ENCODE measurements at places on chromosomes 7 and 10.

- no peak for DNase-seq
These were observed 20.3 kb downstream of the SBDS start for GRCh38 chr7:66974986-66975590.

DNA sequence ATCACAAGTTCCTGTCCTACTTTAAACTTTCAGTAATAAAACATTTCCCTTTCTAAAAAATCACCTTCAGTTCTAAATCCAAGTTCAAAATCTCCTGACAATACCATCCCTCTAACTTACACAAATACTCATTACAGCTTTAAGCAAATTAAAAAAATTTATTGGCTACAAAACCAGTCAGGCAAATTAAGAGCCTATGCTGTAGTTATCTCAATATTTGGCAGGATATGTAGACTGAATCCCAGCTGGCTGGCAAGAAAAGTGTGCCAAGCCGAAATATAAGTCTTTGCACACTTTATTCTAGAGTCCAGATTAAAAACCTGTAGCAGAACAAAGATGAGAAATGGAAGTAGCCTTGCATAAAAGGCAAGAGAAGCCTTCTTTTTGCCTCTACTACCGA, 9.5 kb downstream of the WAPL start:
- no peak for DNase-seq

GRCh38 chr7:93651603-93652159, 77.2 kb upstream of the CALCR start:
- DNase-seq, result no peak

DNA sequence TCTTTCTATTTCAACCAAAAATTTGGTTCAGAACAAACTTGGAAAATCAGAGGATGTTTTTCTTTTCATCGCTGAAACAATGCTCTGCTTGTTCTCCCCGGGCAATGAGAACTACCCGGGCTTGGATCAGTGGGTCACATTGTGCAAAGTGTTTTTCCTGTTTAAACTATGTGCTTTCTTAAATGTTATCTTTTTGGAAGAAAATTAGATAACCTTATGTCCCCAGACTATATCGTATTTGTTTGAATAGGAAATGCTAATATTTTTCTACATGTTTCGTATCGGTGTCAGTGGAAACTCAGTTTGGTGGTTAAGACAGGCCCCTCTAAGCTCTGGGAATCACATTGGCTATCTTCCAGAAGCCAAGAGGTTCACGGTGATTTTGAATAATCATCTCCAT, 319.5 kb upstream of the NFE2L3 start:
- no peak for DNase-seq

DNA sequence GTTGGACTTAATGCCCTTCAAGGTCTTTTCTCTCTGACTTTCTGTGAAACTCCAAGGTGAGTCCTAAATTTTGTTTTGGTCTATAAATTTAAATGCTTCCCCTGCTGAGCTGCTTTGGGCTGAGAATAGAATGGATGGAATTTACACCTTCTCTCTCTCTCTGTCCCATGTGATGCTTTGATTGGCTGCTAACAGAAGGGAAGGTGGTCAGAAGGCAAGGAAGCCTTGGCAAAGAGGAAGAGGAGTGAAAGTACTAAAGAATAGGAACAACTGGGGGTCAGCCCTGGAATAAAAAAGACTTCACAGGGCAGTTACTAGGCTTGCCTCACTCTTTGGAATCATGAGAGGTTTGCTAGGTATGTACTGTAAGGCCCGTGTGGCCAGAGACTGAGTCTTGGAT, 260.2 kb downstream of the AUTS2 start:
- DNase-seq, result no peak

GRCh38 chr10:35781643-35782035, 139.5 kb upstream of the FZD8 start:
- DNase-seq, result no peak

DNA sequence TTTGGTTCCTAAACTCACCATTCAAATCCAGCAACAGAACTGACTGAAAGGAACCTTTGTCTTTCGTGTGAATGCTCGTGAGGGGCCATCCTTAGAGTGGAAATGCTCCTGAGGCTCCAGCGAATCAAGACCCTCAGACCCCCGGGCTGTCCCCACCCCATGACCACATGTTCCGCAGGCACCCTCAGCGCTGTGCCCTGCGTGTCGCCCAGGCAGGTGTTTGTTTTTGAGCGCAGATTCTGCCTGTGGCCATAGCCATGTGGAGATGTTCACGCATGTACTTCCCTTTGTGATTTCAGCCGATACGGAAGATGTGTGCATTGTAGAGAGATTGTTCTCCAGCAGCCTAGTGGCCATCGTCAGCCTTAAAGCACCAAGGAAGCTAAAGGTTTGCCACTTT, 24.2 kb downstream of the WIPI2 start:
- DNase-seq, result no peak

DNA sequence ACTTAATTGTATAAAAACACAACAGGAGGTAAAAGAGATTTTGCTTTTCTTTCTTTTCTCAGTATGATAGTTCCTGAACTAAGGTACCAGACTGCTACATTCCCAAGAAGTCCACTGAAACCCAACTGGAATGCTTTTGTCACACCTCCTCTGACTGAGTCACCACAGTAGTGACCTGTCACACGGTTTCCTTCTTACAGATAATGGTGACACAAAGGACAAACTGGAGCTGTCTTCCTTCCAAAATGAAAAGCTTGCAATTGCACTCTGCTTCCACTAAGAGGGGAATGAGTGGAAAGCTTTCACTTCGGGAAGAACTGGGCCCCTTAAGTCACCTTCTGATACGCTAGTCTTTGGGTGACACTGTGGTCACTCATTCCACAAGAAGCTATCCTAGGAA, 122.2 kb downstream of the KMT2E start:
- DNase-seq, result no peak

DNA sequence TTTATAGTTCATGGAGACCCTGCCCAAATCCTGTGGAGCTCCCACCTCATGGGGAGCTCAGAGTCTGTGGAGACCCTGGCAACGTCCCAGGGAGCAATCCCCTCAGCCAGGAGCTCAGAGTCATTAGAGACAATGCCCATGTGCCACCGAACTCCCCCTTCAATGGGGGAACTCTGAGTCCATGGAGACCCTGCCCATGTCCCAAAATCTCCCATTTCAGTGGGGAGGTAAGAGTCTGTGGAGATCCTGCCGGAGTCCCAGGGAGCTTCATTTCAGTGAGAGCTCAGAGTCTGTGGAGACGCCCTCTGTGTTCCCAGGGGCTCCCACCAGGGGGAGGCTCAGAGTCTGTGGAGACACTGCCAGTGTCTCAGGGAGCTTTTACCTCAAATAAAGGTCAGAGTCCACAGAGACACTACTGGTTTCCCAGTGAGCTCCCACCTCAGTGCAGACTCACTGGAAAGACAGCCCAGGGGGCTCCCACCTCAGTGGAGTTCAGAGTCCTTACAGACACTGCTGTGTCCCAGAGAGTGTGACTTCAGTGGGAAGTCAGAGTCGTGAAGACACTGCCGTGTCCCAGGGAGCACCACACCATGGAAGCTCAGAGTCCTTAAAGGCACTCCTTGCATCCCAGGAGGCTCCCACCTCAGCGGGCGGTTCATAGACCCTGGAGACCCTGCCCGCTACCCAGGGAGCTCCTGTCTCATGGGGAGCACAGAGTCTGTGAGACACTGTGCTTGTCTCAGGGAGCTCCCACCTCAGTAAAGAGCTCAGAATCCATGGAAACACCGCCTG, 5.0 kb downstream of the MYO1G start:
- no peak for DNase-seq

- DNase-seq, result no peak
These were observed 574 bp downstream of the UTF1 start for GRCh38 chr10:133230387-133231195.

DNA sequence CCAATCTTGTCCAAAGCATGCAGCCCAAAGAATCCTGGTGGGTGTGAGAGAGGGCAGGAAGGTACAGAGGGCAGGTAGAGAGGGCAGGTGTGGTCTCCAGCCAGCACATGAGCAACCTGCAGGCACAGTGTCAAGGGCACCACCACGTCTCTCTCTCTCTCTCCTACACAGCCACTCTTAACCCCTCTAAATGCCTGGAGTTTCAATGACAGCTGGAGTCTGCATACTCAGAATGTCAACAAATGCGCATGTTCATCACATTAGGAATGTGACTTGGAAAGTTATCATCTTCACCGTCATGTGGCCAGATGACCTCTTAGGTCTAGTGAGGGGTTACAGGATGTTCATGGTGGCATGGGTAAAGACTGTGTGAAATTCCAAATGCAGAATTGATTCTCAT, 456.8 kb downstream of the SORCS1 start:
- DNase-seq, result no peak

DNA sequence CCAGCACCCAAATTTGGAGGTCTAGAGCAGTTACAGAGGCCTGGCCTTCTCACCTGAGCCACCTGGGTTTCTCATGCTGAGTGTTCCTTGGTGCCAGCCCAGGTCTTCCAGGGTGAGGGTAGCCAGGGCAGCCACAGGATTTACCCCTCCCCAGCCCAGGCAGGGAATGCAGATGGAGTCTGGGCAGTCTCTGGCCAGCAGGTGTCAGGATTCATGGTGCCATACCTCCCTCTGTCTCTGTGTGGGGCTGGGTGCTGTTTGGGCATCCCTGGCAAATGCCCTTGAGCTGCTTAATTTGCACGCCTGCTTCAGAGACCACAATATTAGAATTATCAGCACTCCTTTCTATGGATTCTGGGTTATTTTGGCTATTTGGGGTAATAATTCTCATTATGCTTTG, 246.7 kb downstream of the GFRA1 start:
- no peak for DNase-seq

DNA sequence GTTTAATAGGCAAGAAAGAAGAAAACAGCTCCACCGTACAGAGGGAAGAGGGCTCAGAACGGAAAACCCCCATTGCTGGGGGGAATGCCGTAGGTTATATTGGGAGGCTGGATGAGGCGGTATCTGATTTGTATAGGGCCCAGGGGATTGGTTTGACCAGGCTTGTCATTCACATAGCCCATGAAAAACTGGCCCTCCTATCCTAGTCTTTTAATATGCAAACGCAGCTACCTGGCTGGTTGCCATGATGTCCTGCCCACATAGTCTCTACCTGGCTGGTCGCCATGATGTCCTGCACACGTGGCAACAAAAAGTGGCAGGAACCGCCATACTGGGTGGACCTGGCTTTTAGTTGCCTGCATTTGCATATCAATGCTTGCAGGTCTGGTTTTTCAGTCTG, 84.7 kb downstream of the AUTS2 start:
- no peak for DNase-seq

DNA sequence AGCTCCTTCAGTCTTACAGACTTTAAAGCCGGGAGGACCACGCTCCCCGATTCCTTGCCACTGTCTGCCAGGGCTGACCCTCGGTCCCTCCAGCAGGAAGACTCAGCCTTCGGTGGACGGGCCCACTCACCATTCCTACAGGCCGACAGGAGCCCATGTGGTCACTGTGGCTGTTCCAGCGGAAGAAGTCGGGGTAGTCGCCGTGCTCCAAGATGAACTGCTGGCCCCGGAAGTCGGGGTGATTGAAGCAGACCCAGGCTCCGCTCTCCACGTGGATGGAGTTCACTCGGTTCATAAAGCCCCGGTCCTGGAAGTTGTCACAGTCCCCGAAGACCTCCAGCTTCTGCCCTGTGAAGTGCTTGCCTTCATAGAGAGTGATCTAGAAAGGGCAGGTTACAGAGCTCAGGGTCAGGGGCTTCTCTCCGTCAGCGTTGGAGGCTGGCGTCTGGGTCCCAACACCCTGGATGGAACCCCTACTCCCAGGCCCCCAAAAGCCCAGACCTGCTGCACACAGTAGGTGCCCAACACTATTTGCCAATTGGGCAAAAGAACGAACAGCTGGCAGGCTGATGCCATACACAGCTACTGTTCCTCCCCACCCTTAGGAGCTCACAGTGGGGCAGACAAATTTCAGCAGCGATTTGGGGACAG, 1.9 kb downstream of the CRYGN start:
- no peak for DNase-seq

GRCh38 chr7:150580638-150581394, 13.6 kb downstream of the GIMAP4 start:
- no peak for DNase-seq

DNA sequence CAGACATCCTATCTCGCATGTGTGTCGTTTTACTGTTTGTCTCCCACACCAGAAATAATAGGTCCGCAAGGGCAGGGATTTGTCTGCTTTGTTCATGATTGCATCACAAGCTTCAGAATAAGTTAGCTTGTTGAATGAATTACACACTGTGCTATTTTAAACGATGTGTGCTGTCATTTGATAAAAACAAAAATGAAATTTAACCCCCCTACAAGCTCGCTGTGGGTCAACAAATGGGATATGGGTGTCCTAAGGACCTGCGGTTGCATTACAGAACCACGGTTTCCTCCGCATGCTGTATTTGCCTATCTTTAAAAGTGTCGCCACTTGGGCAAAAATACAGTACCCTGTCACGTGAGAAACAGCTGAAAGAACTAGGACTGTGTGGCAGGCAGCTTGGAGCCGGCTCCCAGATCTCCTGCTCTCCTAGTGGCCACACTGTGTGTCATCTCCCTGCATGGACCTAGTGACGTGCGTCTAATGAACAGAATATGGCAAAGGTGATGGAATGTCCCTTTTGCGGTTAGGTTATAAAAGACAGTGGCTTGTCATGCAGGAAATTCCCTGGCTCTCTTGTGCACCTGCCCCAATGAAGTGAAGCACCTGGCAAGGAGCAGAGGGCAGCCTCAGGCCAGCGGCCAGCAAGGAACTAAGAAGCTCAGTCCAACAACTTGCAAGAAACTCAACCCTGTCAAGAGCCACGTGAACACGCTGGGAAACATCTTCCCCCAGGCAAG, 32.9 kb upstream of the CRYGN start:
- DNase-seq, result no peak

- no peak for DNase-seq
These were observed 21.2 kb upstream of the LRRC4 start for GRCh38 chr7:128052404-128052803.

DNA sequence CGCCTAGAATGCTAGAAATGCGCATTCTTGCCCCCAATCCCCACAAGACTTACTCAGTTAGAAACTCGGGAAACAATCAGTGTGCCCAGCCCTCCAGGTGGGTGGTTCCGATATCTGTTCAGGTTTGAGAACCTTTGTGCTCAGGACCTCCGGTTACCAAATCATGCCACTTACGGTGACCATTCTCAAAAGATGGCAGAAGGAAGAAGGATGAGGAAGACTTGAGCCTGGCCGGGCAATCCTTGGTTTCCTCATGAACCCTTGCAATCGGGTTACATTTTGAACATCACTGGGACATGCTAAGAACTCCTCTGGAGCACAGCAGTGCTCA, 52.1 kb downstream of the RBM17 start:
- DNase-seq, result no peak

- no peak for DNase-seq
These were observed 129.8 kb upstream of the FERD3L start for GRCh38 chr7:19275000-19275399.

DNA sequence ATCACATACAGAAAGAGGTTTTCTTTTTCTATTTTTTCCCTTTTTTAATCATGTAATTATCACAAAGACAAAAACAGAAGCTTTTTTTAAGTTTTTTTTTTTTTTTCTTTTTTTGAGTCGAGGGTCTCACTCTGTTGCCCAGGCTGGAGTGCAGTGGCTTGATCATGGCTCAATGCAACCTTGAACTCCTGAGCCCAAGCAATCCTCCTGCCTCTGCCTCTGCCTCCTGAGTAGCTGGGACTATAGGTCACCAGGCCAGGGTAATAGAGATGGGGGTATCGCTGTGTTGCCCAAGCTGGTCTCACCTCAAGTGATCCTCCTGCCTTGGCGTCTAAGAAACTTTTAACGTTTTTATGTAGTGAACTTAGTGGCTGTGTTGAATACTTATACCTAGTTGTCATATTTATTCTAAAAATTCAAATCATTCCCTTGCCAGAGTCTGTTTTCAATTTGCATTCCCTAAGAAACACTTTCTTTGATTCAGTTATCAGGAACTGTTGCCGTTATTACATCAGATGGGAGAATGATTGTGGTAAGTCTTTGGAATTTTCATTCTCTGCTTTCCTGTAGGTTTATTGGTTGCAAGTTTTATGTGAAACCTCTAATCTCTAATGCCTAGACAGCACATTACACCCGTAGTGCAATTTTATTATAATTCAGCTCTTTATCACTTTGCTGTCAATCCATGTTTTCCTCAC, 1.3 kb downstream of the LSM8 start:
- peak; percentile 31 for DNase-seq

All from AG04449 (cell line).